ENCODE measurements at places on chromosomes 12 and 14. TPM values are rescaled to one million over a fixed set of nuclear protein-coding genes. Genes with fewer than 3 reads are reported as not detected.

Gene TCL1B
- not detected for total RNA-seq

Gene RIMBP2
- total RNA-seq = not detected

Gene PRB2
- total RNA-seq = not detected

- peak; percentile 6 for DNase-seq
Measured at GRCh38 chr12:102421802-102422583, 58.4 kb downstream of the IGF1 start.

Gene HOXC4
- not detected for total RNA-seq

Gene ART4
- not detected for total RNA-seq

GRCh38 chr12:2265461-2266167 is 212.8 kb downstream of the CACNA1C start:
- DNase-seq = no peak

Gene OVCH1
- not detected for total RNA-seq

Gene AQP6
- not detected for total RNA-seq

DNA sequence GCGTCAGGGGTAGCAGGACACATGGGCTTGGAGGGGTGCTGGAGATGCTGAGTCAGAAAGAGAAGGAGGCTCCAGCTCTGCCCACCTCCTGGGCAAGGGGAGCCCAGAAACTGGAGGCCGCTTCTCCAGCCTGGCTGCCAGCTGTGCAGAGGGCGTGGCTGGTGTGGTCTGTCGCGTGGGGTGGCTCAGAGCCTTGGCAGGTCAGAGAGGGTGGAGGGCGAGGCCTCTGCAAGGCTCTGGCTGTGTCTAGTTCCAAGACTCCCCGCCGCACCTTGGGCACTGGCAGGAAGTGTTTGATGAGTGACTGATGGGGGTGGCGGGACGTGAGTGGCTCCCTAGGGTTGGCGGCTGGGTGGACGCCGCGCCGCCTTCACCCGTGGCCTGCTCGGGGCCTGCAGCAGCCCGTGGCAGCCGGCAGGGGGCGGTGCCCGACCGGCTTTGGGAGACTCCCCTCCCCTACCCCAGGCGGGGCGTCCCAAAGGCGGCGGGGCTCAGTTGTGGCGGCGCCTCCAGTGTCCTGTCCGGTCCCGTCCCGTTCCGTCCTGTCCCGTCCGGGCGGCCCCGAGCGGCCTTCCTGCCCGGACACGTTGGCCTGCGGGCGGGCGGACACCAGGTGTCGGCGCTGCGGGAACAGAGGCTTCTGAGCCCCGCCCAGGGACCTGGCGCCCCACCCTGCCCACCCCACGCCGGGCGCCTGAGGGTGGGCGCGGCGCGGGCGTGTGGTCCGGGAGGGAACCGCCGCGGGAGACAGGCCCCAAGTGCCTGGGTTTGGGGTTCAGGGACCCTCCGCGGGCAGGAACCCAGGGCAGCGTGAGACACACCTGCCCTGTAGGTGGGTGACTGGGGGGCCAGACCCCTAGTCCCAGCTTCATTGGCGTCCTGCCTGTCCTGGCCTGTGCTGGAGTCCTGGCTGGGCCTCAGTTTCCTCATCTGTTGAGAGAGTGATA is 39.7 kb downstream of the KRT80 start:
- peak; percentile 72 for DNase-seq

DNA sequence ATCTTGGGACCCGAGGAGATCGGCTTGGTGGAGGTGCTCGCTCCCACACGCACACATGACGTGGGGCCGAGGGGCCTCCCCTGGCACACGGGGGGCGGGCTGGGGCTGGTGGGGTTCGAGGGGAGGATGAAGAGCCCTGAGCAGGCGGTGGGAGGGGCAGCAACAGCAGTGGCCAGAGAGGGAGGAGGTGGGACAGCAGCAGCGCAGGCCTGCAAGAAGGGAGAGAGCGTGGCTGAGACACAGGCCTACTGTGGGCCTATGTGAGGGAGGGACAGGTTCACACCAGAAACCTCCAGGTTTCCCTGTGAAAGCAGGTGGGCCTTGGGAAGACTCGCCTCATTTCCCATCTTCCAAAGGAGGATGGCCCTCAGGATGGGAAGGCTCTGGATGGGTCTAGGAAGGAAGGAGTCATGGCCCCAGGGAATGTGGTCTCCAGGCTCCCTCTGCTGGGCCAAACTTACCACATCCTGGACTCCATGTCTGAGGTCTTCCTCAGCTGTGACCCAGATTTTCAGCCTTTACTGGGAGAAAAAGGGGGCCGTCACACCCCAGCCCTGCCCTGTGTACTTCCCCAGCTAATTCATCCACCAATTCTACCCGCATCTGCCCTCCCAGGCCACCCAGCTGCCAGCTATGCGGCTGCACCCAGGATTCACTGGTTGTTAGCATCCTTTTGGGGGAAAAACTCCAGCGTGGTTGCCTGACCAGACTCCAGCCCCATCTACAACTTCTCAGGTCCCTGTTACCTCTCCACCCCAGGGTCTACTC is 2.8 kb downstream of the PIANP start:
- DNase-seq = peak; percentile 21

Gene CELA1
- total RNA-seq = not detected

Gene APOLD1
- total RNA-seq = 15.5 TPM

- no peak for DNase-seq
Measured at GRCh38 chr12:89848732-89849131, 140.1 kb upstream of the ATP2B1 start.

Gene TSPAN19
- not detected for total RNA-seq

Gene CLEC6A
- not detected for total RNA-seq

Gene GPR65
- total RNA-seq = 17.9 TPM

- DNase-seq = no peak
Measured at GRCh38 chr14:68141281-68142088, 321.9 kb downstream of the RAD51B start.

Gene C1S
- 1.4 TPM for total RNA-seq

GRCh38 chr12:46671102-46671501 is 154.7 kb downstream of the SLC38A4 start:
- no peak for DNase-seq

Gene TMEM106C
- 145 TPM for total RNA-seq

Gene TSPAN11
- not detected for total RNA-seq

Gene ZDHHC22
- not detected for total RNA-seq

Gene MYRFL
- not detected for total RNA-seq

GRCh38 chr14:104334424-104335161 is 196.2 kb downstream of the KIF26A start:
- DNase-seq = no peak

GRCh38 chr12:69383074-69383473 is 23.5 kb downstream of the YEATS4 start:
- no peak for DNase-seq

DNA sequence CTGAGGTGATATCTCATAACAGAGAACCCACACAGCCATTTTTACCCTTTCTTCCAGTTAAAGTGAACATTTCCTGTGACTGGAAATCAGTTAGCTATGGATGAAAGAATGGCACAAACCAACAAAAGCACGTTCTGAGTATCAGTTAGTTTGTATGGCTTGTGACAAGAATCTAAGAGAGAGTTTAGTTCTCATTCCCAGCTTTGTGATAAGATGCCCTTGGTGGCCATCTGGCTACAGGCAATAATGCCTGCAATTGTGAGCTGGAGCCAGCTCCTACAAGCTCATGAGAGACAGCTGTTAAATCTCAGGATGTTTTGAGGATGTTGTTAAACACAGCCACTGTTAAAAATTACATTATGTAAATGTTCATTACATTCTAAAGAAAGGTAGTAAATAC is 122.0 kb upstream of the FRMD6 start:
- no peak for DNase-seq

- DNase-seq = no peak
Measured at GRCh38 chr12:19234981-19235871, 105.7 kb downstream of the PLEKHA5 start.

Gene WDHD1
- total RNA-seq = 44.1 TPM
